GM23338 (cell line): ENCODE measurements at places on chromosomes 12 and 14. TPM values are rescaled to one million over a fixed set of nuclear protein-coding genes. Genes with fewer than 3 reads are reported as not detected.

Gene PPP1R1A
- total RNA-seq: 7.6 and 8.4 TPM in 2 replicates

Gene GIT2
- 20.9 and 23.1 TPM in 2 replicates for total RNA-seq

Gene NCOR2
- total RNA-seq: 180 and 190 TPM in 2 replicates

Gene GPD1
- 0.23 and 0.45 TPM in 2 replicates for total RNA-seq

Gene AREL1
- 23.6 and 26.3 TPM in 2 replicates for total RNA-seq

Gene AICDA
- not detected in 2 replicates for total RNA-seq

Gene SPTB
- 1.9 and 2.4 TPM in 2 replicates for total RNA-seq

Gene SLC17A8
- 0.24 TPM in 1 of 2 replicates, not detected in the other for total RNA-seq

Gene KLRD1
- total RNA-seq: 0.03 TPM in 1 of 2 replicates, not detected in the other

DNA sequence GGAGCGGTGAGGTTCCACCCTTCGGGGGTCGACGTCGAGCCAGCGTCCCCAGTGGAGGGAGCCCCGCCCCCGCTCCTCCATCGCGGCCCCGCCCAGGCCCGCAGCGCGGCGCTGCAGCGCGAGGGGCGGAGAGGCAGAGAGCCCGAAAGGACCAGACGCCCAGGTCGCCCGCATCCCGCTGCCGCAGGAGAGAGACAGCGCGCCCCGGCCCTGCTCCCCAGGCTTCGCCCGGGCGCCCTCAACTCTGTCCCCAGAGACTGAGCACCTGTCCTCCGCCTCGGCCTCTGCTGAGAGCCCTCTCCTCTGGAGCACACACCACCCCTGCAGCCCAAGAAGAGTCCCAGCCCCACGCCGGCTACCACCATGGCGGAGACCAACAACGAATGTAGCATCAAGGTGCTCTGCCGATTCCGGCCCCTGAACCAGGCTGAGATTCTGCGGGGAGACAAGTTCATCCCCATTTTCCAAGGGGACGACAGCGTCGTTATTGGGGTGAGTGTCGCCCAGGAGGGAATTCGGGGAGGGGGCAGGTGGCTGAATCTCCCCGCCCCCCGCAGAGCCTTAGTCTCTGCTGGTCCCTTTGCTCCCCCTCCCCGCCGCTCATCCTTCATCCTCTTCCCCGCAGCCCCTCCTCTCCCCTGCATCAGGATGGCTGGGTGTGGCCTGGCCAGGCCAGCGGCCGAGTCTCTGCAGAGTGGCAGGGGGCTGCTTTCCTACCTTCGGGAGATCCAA is at the start of gene KIF5A:
KIF5A (plus strand) TSS at position 136 of the 732 bp plus-strand sequence; CDS start at position 364, 228 bp downstream.
- DNase-seq: peak; percentile 90

DNA sequence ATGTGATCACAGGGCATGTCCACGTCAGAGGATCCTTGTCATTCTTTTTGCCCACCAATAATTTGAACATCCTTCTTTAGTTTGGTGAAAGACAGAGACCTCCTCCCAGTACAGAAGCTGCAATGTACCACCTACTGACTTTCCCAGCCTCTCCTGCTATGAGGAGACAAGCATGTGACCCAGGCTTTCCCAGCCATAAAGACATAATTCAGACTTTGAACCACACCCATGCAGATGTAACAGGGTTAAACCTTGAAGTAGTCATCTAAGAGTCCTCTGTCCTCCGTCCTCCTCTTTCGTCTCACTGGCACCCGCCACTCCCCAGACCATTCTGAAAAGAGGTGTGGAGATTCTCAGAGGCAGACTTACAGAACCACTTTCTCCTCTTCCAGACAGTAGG is 120.8 kb downstream of the KCNK10 start:
- DNase-seq: no peak

GRCh38 chr12:78612190-78612589 is 252.4 kb upstream of the SYT1 start:
- DNase-seq: no peak

DNA sequence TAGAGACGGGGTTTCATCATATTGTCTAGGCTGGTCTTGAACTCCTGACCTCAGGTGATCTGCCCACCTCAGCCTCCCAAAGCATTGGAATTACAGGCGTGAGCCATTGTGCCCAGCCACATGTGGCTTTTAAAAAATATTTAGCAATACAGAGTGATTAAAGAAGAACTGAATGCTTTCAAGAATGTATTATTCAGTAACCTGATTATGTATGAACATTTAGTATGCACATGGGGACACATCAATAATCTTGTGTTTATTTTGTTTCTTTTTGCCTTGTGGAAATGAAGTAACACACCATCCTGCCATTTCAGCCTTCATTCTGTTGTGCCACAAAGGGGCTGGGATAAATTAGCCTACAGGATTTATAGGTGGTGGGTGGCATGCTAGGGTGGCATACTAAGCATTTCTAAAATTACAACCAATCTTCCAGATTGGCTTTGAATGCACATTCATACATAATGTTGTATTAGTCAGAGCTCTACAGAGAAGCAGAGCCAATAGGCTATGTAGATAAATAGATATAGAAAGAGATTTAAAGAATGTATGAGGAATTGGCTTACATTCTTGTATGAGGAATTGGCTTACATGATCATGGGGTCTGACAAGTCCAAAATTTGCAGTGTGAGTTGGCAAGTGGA is 25.5 kb upstream of the TXNRD1 start:
- no peak for DNase-seq

DNA sequence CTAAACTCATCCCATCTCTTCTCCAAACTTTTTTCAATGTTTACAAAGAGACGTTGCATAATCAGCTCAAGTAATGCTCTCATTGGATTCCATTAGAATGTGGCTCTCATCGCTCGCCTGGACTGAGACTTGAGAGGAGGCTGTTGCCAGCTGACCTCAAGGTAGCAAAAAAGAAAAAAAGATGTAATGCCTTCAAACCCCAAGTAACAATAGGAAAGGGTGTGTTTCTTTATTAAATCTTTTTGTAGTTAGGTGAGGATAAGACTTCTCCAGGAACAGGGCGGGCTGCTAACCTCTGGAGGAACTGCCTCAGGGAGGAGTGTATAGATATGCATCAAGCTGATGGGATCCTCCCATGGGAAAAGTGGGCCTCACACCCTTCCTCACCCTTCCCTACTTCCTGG is 956 bp upstream of the PTHLH start:
- peak; percentile 33 for DNase-seq

- DNase-seq: no peak
Observed at GRCh38 chr14:61255968-61256367, 25.2 kb downstream of the TMEM30B start.

DNA sequence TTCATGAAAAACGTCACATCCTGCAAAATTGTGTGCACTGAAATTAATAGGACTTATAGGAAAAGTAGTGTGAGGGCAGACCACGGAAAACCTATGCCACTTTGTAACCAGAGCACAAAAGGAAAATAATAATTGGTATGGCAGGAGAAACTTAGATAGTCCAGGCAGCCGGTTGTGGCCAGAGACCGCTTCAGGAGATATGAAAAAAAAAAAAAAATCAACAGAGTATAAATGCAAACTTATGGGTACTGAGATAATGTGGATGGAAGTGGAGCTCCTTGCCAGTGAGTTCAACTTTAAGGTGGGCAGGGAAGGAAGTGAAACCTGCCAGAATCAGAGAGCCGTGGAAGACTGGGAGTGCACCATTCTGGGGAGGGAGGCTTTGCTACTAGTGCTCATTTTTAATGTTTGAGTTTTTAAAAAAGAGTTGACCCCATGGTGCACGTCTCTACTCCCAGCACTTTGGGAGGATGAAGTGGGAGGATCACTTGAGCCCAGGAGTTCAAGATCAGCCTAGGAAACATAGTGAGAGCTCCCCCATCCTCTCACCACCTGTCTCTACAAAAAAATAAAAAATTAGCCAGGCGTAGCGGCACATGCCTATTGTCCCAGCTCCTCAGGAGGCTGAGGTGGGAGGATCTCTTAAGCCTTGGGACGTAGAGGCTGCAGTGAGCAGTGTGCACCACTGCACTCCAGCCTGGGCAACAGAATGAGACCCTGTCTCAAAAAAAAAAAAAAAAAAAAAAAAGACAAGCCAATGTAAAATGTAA is 34.3 kb upstream of the METAP2 start:
- no peak for DNase-seq

GRCh38 chr14:69493038-69493437 is 8.5 kb downstream of the PLEKHD1 start:
- no peak for DNase-seq

DNA sequence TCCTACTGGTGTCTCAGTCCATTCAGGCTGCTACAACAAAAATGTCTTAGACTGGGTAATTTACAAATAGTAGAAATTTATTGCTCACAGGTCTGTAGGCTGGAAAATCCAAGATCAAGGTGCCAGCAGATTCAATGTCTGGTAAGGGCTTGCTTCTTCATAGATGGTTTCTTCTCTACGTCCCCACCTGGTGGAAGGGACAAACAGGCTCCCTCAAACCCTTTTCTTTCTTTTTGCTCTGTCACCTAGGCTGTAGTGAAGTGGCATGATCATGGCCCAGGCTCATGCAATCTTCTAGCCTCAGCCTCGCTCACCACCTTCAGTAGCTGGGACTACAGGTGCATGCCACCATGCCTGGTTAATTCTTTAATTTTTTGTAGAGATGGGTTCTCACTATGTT is 106.8 kb upstream of the RPH3A start:
- peak; percentile 67 for DNase-seq

DNA sequence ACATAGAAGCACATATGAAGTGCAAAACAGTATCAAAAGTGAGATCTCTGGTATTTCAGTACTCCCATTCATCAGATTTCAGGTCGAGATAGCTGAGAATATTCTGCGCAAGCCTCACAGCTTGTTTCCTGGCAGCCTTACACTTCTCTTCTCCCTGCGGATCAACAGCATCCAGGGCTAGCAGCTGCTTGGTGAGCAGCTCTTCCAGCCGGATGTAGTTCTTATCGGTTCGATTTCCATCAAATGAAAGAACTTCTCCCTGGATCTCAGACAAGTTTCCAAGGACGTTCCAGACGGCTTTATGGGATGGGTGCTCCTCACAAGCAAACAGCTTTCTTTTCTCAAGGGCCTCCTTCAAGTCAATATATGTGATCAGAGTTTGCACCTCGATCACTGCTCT is 2.7 kb downstream of the BAG5 start:
- DNase-seq: no peak

DNA sequence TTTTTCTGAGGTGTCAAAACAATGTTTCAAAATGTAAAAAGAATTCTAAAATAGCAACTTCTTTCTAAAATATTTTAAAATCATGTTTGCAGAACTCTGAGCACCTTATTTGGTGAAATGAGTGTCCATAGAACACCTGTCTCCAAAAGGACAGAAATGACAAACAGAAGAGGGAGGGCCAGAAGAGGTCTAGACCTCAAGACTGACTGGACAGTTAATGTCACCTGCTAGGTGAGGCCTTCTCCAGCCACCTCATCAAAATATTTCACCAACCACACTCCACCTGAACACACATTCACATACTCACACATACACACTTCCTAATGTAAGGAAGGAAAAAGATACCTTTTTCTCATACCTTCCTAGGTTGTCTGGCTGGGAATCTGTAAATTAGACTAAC is 147.8 kb upstream of the PLEKHA5 start:
- no peak for DNase-seq

GRCh38 chr12:68240079-68240478 is 13.3 kb downstream of the IL22 start:
- no peak for DNase-seq

DNA sequence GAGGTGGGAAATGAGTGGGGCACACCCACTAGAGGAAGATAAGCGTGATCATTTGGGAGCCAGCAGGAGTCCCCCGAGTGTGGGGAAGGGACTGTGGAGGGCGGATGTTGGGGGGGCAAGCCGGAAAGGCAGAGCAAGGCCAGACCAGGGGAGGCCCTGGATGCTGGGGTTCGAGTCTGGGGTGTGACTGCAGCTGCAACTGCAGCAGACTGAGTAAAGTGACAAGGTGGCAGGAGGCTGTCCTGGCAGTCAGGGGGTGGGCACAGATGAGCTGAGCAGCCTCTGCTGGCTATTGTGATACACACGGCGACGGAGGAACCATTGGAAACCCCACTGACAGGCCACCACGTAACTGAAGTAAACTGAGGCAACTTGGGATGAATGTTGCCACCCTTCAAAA is 110.2 kb downstream of the LGMN start:
- no peak for DNase-seq

- no peak for DNase-seq
Observed at GRCh38 chr12:15863984-15864383, 18.2 kb upstream of the STRAP start.

DNA sequence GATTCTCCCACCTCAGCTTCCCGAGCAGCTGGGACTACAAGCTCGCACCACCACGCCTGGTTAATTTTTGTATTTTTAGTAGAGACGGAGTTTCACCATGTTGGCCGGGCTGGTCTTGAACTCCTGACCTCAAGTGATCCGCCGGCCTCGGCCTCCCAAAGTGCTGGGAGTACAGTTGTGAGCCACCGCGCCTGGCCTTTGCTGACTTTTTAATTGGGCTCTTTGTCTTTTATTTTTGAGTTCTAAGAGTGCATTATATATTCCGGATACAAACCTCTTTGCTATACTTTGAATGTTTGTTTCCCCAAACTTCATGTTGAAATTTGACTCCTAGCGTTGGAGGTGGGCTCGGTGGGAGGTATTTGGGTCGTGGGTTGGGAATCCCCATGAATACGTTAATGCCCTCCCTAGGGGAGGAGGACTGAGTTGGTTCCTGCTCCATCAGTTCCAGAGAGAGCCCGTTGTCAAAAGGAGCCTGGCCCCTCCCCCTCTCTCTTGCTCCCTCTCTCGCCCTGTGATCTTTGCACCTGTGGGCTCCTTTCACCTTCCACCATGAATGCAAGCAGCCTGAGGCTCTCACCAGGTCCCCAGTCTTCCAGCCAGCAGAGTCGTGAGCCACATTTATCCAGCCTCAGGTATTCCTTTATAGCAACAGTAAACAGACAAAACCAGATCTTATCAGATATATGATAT is 103.2 kb upstream of the EVL start:
- peak; percentile 91 for DNase-seq

DNA sequence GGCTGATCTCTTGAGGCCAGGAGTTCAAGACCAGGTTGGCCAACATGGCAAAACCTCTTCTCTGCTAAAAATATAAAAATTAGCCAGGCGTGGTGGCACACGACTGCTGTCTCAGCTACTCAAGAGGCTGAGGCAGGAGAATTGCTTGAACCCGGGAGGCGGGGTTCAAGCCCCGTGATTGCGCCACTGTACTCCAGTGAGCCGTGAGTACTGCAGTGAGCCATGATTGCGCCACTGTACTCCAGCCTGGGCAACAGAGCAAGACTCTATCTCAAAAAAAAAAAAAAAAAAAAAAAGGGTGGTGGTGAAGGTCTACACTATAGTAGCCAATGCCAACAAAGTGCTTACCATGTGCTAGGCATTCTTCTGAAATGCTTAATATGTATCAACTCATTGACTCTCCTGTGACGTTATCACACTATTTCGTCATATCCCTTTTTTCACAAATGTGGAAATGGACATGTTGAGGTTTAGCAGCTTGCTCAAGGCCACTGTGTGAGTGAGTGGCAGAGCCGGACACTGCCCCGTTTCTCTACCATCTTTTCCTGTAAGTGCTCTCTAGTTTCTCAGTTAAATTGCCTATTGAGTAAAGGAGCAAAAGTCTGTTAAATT is 59.6 kb downstream of the GNS start:
- no peak for DNase-seq

- no peak for DNase-seq
Observed at GRCh38 chr12:93483151-93483807, 16.0 kb downstream of the MRPL42 start.
